ENCODE measurements at places on chromosomes 2 and 18.

GRCh38 chr2:148658807-148659722, 14.5 kb downstream of the EPC2 start:
- peak; percentile 23 for DNase-seq

DNA sequence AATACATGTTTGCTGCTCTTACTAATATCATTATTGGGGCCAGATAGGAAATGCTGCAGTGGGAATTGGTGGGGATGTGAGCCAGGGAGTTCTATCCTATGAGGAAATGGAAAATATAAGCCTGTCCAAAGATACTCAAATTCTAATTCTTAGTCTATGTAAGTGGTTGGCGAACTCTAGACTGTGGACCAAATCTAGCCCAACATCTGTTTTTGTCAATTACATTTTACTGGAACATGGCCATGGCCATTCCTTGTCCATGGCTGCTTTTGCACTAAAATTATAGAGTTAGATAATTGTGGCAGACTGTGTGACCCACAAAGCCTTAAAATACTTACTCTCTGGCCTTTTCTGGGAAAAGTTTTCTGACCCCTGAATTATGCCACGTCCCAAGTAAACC, 113.3 kb downstream of the MGAT5 start:
- no peak for DNase-seq

DNA sequence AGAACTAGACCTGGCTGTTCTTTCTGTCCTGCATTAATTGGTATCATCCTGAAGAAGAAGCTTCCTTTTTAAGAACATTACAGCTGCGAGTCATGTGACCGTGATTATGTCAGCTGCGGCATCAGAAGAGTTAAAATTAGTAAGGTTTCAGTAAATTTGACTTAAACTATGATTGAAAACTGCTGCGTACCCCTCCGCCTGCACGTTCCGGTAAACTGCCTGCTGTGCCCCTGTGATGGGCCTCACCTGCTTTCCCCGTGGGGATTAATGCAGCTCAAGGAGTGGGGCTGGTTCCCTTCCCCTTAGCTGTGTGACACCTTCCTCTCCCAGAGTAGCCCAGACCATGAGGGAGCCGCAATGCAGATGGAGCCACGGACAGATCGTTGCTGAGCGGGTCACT, 36.1 kb upstream of the MYO3B start:
- no peak for DNase-seq

GRCh38 chr18:76850112-76850511, 27.8 kb downstream of the ZNF236 start:
- DNase-seq = no peak

- DNase-seq = no peak
Measured at GRCh38 chr18:2965797-2966196, 47.1 kb downstream of the LPIN2 start.

DNA sequence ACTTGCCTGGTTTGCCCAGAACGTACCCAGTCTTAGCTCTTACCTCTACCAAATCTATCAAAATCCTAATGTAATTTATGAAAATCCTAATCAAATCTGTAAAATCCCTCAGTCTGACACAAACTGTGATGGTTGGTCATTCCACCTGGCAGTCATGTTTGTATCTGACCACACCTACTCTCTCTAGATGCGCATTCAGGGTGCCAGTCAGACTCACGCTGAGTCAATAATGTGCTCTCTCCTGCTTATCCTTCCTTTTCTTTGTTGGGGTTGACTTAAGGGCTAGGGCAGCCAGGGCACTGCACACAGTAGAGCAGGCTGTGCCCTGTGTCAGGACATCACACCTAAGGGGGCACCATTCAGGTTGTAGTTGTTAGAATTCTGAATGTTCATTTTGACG, 48.5 kb upstream of the PARD3B start:
- no peak for DNase-seq

GRCh38 chr2:191571163-191571769, 106.7 kb upstream of the NABP1 start:
- peak; percentile 35 for DNase-seq

- peak; percentile 40 for DNase-seq
Measured at GRCh38 chr2:58064086-58064485, 17.5 kb downstream of the VRK2 start.

- no peak for DNase-seq
Measured at GRCh38 chr2:146764301-146764700, 1080.5 kb upstream of the ACVR2A start.

GRCh38 chr2:12717191-12718014, 667 bp downstream of the TRIB2 start:
- DNase-seq = peak; percentile 60

DNA sequence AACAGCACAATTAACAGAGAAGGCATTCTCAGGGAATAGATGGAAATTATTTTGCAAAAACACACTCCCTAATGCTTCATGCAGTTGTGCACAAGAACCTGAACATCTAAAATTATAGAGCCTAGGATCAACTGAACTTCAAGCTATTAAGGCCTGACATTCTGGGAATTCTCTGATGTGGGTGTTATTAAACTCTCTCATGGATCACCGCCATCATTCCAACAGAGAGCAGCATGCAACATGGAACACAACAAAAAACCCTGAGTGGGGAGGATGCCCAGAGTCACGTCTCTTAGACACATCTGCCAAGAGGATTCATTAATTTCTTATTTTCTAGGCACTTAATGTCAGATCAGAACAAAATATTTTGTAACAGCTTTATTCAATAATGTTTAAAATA, 543.8 kb downstream of the ERBB4 start:
- DNase-seq = no peak

- DNase-seq = no peak
Measured at GRCh38 chr2:212532585-212532984, 6.0 kb downstream of the ERBB4 start.

DNA sequence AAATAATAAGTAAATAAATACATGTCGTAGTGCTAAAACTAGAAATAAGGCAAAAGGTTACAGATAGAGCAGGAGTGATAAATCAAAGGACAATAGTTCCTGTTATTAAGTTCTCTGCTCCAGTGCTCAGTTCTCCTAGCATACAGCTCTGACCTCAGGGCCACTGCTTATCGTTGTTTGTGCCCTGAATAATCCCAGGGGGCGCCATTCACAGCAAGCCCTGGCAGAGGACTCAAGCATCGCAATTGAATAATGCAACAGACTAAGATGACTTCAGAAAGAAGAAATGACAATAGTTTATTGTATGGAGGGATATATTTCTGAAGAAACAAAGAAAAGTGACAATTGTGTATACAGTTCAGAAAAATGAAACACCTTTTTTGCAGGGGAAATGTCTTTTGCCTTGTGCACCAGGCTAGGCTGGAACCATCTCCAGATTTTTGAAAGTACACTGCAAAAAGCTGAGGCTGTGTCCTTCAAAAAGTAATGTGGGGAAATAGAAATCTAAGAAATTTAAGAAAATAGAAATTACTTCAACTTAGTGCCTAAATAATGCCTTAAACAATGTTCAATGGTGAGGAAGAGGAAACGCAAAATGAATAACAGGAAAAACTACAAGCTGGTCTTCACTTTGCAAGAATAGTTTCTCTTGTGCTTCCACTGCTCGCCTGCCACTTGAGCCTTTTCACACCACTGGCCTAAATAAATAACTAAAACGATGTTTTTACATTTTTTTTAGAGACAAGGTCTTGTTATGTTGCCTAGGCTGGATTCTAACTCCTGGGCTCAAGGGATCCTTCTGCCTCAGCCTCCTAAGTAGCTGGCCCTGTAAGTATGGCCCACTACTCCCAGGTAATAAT, 19.0 kb upstream of the CCNYL1 start:
- DNase-seq = peak; percentile 58

DNA sequence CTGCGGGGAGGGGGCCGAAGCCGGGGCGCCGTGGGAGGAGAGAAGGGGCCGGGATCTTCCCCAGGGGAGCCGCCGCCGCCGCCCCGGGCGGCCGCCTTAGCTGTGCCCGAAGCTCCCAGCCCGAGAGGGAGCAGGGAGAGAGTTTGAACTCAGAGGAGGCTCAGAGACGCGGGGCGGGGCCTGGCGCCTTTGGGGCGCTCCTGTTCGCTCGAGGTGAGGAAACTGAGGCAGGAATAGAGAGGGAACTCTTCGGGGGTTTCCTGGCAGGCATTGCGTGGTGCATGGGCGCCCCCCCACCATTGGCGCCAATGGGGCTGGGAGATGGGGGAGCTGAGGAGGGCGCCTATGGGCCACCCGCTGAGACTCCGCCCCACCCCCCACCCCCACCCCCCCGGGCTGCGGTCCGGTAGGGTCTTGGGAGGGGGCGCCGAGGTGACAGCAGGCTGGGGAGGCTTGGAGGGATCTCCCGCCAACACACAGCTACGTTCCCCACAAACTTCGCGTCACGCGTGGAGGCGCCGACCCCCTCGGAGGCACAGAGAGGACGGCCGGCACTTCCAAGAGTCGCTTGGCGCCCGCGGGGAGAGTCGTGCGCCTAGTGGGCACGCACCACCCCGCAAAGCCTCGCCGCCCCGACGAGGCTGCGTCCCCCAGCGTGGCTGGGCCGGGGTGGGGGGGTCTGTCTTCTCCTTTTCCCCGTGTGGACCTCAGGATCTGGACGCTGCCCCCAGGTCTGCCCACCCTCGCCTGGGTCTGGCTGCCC, 680 bp downstream of the CTDSP1 start:
- peak; percentile 50 for DNase-seq

- peak; percentile 30 for DNase-seq
Measured at GRCh38 chr2:119011162-119011909, 69.3 kb downstream of the MARCO start.

- no peak for DNase-seq
Measured at GRCh38 chr2:52054824-52055223, 1022.9 kb upstream of the NRXN1 start.

DNA sequence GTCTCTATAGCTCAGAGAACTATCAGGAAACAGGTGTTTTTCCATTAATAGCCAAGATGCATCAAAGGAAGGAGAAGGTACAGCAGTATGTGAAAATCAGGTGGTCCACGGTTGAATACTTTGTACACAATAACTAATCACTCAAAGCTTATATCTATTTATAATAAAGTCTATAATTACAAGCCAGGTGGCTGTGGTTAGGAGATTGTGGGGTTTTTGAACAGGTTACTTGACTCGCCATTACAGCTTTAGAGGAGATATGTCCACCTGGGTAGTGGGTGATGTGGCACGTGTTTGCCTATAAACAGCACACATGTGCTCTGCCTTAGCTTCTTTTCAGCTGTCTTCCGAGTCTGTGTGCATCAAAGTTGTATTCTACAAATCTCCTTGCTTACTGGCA, 892.2 kb upstream of the ZEB2 start:
- no peak for DNase-seq

GRCh38 chr2:69191634-69192033, 178.7 kb downstream of the ANTXR1 start:
- DNase-seq = no peak

GRCh38 chr2:28610583-28611201, 114.8 kb downstream of the PLB1 start:
- DNase-seq = peak; percentile 77

DNA sequence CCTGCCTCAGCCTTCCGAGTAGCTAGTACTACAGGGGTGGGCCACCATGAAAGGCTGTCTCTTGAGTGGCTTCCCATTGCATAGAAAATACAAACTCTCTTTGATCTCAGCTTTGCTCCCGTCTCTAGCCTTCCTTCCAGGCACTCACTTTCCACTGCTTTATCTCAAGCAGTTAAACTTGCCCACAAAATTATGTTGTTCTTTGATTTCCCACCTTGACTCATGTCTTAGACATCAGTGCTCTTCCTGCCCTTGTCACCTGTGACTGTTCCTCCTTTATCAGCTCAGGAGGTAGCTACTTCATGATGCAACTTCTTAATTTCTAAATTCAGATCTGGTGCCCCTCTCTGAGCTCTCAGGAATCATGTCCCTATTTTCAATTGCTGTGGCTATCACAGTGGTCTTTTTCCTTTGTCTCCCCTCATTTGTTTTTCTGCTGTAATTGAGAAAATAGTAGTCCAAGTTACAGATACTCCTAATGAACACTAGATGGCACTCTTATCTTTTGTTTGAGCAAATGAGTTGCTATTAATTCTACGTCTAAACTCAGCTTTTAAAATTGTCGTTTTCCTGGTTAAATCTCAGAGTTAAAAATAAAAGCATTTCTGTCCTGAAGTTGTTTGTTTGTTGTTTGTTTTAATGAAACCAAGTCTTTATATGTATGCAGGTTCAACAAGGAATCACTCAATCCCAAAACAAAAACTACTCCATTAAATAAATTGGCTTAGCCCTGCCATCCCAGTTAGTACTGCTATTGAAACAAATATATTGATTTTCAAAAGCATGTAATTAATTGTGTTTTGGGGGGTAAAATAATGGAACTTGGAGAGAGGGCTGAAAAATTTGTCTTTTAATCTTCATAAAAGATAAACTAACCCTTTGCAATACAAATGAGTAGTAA, 46.9 kb upstream of the GREB1L start:
- no peak for DNase-seq

- DNase-seq = no peak
Measured at GRCh38 chr2:16700551-16701259, 35.1 kb upstream of the CYRIA start.

DNA sequence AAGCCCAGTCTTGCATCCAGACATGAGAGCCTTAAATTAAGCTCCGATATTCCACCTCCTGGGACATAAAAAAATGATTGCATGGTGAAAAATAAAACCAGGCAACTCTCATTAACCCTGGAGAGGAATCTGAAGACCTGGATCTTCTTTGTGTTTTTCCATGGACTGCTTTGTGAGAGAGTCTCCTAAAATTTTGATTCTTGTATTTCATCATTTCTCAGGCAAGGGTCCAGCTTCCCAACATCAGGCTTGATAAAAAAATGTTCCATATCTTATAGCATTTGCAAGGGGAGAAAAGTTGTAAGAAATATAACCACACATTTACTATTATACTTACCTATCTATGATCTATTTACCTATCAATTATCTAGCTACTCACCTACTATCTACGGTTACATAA, 327.5 kb upstream of the SPHKAP start:
- DNase-seq = no peak

DNA sequence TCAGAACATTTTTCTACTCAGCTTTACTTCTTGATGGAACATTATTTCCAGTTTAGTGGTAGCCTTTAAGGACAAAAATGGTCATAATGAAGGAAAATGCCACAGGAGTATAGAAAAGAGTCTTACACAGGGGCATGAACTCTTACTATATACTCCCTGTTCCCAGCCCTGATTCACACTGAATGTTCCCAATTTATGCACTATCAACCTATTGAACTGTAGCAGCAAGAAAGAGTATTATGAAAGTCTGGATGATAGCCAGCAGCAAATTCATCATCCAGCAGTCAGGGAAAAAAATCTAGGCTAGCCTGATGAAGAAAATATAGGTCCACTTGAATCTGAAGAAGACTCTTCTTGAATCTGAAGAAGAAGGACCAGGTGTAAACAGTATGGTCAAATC, 1170.3 kb upstream of the CHAC2 start:
- no peak for DNase-seq

- no peak for DNase-seq
Measured at GRCh38 chr18:7480879-7481278, 86.2 kb upstream of the PTPRM start.
